ENCODE measurements at places on chromosomes 6 and 20. TPM values are rescaled to one million over a fixed set of nuclear protein-coding genes. Genes with fewer than 3 reads are reported as not detected.

Gene ZNF318
- 5.6 TPM for total RNA-seq

Gene TFAP2C
- under 0.01 TPM for total RNA-seq

Gene AGPAT4
- 3.8 TPM for total RNA-seq

Gene TNFRSF21
- 2.5 TPM for total RNA-seq

Gene HLA-DRA
- not detected for total RNA-seq

Gene SLA2
- not detected for total RNA-seq

Gene DEFB132
- total RNA-seq, result not detected

Gene SPTLC3
- 1.4 TPM for total RNA-seq

Gene PAX1
- not detected for total RNA-seq

Gene GRIK2
- total RNA-seq, result 15.8 TPM

Gene GPR63
- 0.36 TPM for total RNA-seq

Gene SERINC1
- total RNA-seq, result 235 TPM

Gene RALGAPA2
- 4.7 TPM for total RNA-seq

Gene BPIFB1
- total RNA-seq, result not detected

Gene CRIP3
- not detected for total RNA-seq

Gene ZBP1
- not detected for total RNA-seq

Gene TRIM26
- 22.6 TPM for total RNA-seq

Gene RALGAPB
- total RNA-seq, result 32.8 TPM

Gene SLC44A4
- total RNA-seq, result 0.36 TPM

Gene NNAT
- 2.8 TPM for total RNA-seq

Gene KHDRBS2
- not detected for total RNA-seq

Gene ACSS1
- total RNA-seq, result 0.56 TPM

Gene WFDC12
- total RNA-seq, result not detected

Gene GLP1R
- total RNA-seq, result not detected

Gene ZSWIM3
- total RNA-seq, result 8.1 TPM

Gene OOEP
- total RNA-seq, result not detected

Gene COX4I2
- not detected for total RNA-seq

Gene FRK
- total RNA-seq, result under 0.01 TPM

Gene RBM24
- total RNA-seq, result 6.7 TPM

Gene GABBR1
- total RNA-seq, result 5.9 TPM

Gene PRR18
- not detected for total RNA-seq

Gene SLC32A1
- not detected for total RNA-seq

Gene RGS17
- total RNA-seq, result 1.7 TPM

Gene SDCBP2
- total RNA-seq, result 0.54 TPM

Gene FAM83C
- not detected for total RNA-seq

Gene HCRTR2
- not detected for total RNA-seq

Gene NR2E1
- not detected for total RNA-seq

Gene GFOD1
- 3.6 TPM for total RNA-seq

Gene PEX7
- 11.9 TPM for total RNA-seq

Gene EBF4
- under 0.01 TPM for total RNA-seq

Gene CDC25B
- total RNA-seq, result 14.5 TPM

Gene EDN1
- 8.6 TPM for total RNA-seq

Gene C20orf96
- total RNA-seq, result 1.1 TPM

Gene IRF4
- total RNA-seq, result not detected

Data from IMR-90 (cell line).